Renal pelvis (tissue), 12 donors: ENCODE measurements at places on chromosomes 3 and 15.
A peak's percentile ranks its signal among the peaks of the same experiment; 100 is the strongest.

DNA sequence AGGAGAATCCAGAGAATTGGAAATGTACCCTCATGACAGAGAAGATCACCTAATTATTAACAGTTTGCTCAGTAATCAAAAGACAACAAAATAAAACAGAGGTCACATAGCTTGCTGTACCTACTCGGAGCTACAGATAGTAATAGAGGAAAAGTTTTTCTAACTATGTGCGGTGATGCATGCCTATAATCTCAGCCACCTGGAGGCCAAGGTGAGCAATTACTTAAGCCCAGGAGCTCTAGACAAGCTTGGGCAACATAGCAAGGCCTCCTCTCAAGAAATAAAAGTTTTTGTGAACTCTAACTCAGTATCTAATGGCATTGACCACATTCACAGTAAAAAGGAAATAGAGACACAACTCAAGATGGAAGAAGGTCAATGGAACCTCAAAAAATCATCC is 243.6 kb downstream of the ATP8B4 start:
- DNase-seq: no peak

DNA sequence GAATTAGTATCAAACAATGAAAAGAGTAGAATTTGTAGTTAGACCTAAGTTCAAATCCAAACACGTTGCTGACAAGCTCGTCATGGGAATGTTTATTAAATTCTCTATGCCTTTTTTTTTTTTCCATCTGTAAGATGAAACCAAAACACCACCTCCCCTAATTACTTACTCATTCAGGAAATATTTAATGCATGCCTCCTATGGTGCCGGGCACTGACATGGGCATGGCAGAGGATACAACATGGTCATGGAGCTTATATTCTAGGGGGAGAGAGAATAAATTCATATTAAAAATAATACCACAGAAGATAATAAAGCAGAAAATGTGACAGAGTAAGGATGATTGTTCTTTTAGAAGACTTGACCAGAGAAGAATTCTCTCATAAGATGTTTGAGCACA is 215.8 kb downstream of the RYR3 start:
- no peak for DNase-seq

- no peak for DNase-seq
Observed at GRCh38 chr3:124453189-124453588, 277.1 kb upstream of the UMPS start.

GRCh38 chr3:190094160-190094718 is 26.5 kb downstream of the P3H2 start:
- DNase-seq: no peak

DNA sequence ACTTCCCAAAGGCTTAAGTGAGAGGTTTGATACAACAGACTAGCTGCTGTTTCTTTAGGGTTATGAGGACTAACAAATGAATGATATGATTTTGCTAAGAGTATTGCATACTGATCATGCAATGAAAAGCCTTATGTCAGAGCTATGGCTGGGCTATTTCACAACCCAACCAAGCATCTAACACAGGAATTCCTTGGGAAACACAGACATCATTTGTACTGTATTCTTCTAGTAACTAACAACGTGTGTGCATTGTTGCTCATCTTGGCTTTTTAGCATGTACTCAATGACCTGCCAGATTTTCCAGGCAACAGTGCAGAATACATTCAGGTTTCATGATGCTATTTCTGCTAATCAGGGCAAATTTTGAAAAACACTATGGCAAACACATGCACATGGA is 19.3 kb downstream of the PDZRN3 start:
- DNase-seq: no peak

DNA sequence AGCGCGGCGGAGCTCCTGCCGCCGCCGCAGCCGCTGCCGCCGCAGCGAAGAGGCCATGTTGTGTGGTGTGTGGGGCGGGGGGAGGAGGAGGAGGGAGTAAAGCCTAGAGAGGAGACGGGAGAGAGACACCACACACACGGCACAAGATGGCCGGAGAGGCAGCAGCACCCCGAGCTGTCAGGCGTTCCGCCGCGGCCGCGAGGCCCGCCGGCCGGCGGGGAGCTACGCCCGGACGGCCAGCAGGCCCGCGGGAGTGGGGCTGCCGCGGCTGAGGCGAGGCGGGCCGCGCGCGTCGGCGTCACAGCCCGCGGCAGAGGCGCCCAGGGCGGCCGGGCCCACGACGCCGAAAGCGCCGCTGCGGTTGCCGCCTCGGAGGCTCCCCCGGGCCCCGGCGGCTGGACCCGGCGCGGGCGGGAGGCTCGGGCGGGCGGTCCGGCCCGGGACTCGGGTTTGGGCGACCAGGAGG is 17.4 kb upstream of the CHD2 start:
- DNase-seq: no peak

GRCh38 chr3:178389258-178389657 is 147.0 kb upstream of the KCNMB2 start:
- DNase-seq: no peak

DNA sequence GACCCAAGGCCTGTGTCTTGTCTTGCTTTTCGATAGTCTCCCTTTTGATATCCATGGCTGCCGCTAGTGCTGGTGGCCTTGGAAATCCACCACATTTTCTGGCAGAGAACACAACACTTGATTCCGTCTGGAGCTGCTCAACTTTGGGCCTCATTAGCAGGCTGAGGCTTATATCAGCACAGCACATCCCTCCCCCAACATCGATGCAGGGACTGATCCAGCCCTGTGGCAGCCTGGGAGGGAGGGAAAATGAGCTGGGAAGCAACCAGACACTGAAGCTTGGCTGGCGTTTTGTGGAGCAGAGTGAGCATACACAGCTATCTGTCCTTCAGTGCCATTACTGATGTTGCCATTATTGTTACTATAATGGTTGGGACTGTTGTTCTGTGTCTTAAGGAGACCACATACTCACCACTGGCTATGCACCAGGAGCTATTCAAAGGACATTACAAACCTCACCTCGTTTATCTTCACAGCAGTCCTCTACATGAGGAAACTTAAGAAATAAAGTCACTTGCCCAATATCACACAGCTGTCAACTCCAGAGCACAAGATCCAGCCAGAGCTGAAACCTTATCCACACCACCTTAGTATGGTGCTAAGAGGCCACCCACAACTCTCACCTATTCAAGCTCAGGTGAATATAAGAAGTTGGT is 102.9 kb downstream of the SUCLG2 start:
- no peak for DNase-seq

DNA sequence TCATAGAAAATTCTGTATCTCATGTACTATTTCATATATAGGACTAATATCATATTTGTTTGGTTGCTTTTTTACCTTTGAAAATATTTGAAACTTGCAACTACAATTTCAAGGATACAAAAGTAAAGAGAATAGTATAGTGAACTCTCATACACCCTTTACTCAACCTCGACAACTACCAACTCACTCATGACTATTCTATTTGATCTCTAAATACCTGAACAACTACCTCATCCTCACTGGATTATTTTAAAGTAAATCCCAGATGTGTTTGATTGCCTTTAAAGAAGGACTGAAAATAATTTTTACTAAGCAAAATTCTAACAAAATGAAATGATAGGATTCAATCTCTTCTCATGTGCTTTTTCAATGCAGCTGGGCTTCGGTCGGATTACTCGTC is 12.1 kb downstream of the TMPRSS7 start:
- DNase-seq: no peak

DNA sequence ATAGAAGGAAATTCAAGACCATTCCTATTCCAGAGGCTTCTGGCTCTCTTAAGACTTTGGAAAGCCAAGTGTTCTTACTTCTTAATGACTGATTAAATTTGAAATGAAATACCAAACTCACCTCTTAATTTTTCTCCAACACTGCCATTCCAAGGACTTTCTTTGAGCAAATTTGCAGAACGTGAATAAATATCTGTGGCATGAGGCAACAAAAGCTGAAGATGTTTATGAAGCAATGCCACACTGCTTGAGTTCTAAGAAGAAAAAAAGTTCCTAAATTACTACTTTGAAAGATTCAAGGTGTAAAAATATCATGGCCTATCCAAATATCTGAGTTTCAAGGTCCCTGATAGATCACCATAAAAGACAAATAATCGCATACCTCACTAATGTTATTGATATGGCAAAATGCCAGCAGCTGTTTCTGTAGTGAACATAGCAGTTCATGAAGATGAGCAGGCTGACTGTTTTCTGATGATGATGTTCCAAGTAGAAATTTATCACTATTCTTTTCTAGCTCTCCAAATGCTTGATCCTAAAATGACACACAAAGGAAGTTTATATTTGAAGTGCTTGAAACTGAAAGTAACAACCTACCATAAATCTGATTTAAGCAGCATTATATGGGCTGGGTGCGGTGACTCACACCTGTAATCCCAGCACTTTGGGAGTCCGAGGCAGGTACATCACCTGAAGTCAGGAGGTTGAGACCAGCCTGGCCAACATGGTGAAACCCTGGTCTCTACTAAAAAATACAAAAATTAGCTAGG is 104.4 kb downstream of the HERC1 start:
- no peak for DNase-seq

- DNase-seq: no peak
Observed at GRCh38 chr3:130389743-130390478, 44.4 kb downstream of the COL6A5 start.

- no peak for DNase-seq
Observed at GRCh38 chr15:35705030-35705883, 159.3 kb upstream of the DPH6 start.

- no peak for DNase-seq
Observed at GRCh38 chr3:182954553-182955235, 25.6 kb downstream of the DCUN1D1 start.

DNA sequence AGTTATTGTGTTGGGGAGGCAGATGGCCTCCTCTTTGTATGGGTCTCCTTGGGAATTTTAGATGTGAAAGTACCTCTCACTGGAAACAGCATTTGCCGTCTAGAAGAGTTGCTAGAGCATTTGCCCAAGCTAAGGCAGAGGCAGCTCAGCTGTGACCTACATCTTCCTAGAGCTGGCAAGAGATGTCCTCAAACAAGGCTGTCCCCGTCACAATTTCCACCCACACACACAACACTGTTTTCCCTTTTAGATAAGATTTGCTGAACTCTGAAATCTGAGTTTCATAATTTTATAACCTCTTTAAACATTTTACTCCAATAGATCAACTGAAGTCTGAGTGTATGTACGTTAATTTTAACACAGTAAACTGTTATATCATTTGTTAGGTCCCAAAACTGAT is 352.6 kb downstream of the EPHB1 start:
- no peak for DNase-seq

GRCh38 chr3:140384028-140384771 is 293.7 kb upstream of the TRIM42 start:
- no peak for DNase-seq

DNA sequence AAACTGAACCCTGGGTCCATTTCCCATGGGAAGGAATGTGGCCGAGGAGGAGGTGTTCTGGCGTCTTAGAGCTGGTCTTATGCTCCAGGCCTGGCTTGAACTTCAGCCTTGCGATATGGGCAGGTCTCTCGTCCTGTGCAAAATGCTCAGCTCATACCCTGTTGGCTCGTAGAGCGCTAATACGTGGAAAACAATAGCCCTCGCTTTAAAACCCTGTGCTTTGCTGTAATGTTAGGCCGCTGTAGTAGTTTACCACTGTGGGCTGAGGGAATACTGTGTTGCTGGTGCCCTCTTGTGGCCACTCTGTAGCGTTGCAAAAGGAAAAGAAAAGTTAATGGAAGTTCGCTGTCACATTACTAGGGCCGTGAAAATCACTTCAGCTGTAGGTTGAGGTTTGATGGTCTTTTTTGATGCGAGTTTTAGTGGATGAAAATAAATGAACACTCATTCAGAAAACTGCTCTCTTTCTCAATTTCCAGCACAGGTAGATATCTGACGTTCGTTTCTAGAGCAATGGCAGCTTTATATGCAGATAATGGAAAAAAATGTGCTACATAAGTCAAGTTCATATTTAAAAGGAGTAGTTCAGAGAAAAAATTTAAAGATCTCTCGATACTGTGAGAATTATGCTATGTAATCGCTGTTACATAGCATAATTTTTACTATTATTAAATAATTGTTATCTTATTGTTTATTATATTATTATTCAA is 92.9 kb downstream of the MCTP2 start:
- peak; percentile 61 for DNase-seq

DNA sequence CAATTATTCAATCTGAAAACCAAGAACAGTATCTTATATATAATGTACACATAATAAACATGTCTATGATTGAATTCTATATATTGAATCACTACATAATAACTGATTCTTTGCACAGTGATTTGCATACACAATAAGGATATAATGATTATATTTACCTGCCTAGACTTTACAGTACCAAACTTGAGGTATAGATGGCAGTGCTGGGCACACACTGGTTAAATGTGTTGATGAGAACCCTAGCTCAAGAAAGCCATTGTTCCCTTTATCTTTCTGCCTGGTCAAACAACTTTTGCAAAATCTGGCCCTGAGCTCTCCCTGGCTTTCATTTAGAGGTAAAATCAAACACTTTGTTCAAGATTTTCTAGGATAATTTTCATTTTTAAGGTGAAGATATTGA is 697.7 kb downstream of the TUSC7 start:
- DNase-seq: no peak

DNA sequence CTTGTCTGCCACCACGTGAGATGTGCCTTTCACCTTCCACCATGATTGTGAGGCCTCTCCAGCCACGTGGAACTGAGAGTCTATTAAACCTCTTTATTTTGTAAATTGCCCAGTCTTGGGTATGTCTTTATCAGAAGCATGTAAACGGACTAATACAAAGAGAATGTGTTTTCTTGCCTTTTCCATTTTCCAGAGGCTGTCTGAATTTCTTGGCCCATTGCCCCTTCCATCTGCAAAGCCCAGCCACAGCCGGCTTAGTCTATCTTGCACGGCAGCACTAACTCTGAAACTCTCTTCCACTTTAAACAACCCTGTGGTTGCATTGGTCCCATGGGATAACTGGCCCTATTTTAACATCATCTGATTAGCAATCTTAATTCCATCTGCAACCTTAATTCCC is 215.3 kb downstream of the LRTM1 start:
- DNase-seq: no peak

DNA sequence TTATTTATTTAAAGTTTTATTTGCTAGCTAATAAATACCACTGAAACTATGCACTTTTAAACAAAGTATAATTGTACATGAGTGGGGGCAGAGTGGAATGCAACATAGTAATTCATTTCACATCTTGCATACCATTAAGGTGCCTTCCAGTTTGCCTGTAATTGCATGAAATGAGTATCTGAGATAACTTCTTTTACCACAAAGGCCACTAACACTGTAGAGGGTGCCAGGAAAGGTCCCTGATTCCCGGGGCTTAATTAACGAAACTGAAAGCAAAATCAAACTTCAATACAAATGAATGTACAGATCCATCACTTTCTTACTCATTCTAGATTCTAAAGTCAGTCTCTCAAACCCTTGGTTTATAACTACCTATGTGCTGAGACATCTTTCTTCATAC is 2.1 kb downstream of the CD47 start:
- no peak for DNase-seq

GRCh38 chr3:2714834-2715233 is 395.3 kb downstream of the IL5RA start:
- no peak for DNase-seq

DNA sequence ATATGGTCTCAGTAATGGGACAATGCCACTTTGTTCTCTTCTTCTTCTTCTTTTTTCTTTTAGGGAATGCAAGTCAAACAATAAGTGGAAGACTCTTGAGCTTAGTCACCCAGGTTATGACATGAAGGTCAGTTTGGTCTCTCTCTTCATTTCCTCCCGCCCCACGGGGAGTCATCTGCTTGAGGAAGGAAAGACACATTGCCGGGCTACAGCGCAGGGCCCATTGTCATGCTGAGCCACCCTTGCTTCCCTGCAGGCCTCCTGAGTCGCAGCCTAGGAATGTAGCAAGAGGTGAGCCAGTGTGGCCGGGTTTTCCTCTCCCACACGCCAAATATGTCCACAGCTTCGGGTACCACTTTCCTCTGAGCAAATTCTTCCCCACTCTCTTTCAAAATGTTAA is 47.6 kb downstream of the RAP2B start:
- DNase-seq: no peak
